ENCODE measurements at places on chromosomes 5 and 9.

DNA sequence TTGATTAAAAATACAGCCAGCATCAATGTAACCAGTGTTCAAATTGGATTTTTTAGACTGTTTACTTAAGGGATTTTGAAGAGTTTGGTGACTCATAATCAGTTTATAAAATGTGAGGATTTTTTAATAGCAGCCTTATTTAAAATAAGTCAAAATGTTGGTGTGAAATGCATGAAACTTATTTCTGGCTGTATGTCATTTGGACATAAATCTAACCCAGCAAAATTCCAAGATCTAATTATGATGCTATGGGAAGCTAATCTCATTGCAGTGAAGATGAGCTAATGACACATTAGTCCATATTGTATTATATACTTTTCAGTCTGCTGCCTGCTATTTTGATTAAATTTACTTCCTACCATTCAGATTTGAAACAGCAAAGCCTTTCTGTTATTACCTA is 140.3 kb downstream of the AOPEP start:
- DNase-seq = no peak

DNA sequence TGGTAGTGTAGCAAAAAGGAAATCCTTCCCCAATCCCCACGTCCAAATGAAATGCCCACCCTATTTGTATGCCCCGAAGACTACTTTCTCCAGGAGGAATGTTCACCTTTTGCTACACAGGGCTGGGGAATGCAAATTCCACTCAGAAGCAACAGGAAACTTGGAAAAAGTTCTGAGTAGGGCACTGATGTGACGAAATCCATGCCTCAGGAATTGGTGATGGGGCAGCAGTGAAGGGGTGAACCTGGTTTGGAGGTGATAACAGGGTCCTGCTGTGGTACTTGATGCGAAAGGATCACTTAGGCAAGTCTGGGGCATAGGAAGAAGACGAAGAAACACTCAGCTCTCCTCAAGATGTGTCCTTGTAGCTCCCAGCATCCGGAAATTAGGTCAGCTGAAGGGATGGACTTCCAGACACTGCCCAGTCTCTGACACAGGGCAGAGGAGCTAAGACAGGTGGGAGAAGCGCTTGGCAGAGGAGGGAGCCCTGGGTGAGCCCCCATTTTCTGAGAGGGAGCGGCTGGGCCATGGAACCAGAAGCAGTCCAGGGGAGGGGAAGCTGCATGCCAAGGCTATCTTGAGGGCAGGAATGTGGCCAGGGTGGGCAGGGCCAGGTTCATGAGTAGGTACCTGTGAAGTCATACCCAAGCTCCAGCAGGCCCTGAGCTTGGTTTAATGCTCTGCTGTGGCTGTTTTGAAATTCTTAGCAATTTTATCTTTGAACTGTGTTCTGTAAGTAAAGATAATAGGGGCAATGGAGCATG is 22.2 kb upstream of the MVB12B start:
- no peak for DNase-seq

DNA sequence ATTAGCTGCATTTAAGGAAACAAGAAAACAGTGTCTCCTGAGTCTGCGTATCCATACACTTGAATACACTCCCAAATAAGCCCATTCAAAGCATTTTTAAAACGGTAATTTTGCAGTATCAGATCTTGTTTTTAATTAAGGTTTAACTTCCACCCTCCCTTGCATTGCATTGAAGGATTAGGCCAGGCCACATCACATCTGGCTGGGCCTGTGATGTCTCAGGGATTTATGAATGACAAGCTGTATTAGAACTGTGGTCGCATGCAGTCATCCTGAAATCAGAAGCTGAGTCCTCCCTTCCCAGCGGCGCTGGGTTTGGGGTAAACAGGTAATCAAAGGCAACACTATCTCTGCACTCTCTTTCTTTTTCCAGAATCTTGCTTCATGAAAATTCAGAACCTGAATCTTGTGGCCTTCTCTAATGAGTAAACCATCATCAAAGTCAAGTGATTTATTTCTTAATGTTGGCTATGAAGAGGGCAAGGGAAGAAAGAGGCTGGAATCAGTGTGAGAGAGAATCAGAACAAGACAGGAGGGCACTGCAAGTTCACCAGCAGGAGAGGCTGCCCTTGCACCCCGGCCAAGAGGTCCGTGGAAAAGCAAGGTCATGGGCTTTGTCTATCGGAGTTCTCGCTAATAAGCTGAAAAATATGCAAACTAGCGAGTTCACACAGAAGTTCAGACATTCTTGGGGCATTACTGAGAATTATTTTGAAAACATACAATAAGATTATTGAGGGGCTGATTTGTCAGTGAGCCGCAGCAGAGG is 80.0 kb upstream of the ZSWIM6 start:
- DNase-seq = no peak

GRCh38 chr9:88280816-88281382 is 107.3 kb upstream of the SPIN1 start:
- DNase-seq = peak; percentile 56

- DNase-seq = peak; percentile 25
Measured at GRCh38 chr9:91586282-91586681, 162.7 kb upstream of the NFIL3 start.

DNA sequence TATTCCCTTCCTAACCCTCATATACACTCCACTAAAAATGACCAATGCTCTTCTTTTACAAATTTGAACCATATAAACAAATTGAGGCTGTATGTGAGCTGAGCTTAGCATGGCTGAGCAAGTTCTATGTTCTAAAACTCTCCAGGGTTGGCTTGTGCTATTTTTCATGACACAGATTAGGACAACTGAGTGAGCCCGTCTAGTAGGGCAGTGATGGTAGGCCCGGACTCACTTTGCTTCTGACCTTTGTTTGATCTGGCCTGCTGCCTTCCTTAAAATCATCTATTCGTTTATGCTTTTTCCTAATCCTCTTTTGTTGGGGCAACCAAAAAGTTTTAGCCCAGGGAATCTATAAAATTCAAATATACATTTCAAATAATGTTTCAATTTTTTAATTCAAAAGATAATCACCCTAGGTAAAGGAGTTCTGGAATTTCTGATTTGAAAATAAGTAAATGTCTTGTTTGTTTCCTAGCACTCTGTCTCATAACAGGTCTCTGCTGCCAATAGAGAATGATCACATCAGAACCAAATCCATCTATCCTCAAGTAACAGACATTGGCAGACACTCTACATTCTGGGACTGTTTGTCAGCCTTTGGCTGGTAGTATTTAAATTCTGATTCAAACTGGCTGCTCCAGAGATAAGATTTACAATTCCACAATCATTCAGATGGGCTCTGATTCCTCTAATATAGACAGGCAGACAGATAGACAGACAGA is 217.0 kb upstream of the TARS1 start:
- no peak for DNase-seq

- DNase-seq = no peak
Measured at GRCh38 chr5:151056379-151057325, 24.2 kb downstream of the TNIP1 start.

DNA sequence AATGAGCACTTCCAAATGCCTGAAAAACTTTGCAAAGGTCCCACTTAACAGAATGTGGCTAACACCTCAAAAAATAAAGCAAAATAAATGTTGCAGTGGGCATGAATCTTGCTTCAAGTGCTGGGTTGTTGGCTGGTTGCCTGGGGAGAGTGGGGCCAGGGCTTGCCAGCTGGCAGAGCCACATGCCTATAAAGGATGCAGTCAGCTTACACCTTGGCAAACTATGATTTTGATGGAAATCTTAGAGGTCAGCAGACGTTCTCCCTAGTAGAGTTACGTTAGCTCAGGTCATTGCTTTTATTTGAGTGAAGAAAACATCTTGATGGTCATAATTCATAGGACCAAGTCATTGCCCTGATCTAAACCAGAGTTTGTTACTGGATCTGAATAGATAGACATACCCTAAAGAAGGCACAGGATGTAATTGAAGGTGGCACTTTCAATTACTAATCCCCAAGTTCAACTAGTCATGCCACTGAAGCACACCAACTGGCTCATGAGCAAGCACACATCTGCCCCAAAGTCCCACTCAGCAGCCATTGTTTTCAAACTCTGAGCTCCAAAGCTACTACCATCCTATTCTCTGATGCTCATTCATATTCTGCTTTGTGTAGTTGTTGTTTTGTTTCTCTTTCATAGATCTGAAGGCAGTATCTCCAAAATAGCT is 51.2 kb upstream of the ZSWIM6 start:
- DNase-seq = no peak

- no peak for DNase-seq
Measured at GRCh38 chr9:81776390-81776789, 87.0 kb upstream of the TLE1 start.

GRCh38 chr9:128420651-128421481 is at the start of gene CERCAM:
CERCAM (plus strand) TSS chr9:128420857; CDS start chr9:128420878, 21 bp downstream.
- DNase-seq = peak; percentile 36

DNA sequence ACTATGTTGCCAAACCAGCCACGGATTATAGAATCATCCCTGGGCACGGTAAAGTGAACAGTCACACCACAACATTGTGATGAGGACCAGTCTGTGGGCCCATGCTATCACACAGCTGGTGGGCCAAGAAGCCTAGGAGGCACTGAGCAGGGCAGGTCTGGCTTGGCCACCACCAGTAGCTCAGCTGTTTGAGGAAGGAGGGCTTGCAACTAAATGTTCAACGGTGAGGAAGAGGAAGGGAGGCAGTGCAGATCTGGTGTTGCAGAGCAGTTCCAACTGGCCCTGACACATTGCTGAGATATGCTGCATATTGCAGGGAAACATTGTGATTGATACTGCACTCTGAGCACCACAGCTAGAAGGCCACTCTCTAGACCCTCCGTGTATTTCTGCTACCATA is 77.9 kb upstream of the ATG10 start:
- DNase-seq = no peak

DNA sequence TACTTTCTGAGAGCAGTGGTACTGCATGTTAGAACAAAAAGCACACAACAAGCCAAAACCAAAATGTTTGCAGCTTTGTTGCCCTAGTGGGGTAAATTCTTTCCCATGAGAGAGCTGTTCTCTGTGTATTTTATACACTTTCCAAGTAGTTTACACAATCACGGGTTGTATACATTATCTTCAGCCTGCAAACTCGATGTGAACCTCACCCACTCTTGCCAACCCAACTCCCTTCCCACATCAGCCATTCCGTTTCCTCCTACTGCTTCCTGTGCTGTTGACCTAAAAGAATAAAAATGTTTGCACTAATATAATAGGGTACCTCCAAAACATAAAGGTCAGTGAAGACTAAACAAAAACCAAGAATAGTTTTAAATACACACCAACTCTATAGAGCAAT is 47.0 kb downstream of the IQGAP2 start:
- DNase-seq = no peak

DNA sequence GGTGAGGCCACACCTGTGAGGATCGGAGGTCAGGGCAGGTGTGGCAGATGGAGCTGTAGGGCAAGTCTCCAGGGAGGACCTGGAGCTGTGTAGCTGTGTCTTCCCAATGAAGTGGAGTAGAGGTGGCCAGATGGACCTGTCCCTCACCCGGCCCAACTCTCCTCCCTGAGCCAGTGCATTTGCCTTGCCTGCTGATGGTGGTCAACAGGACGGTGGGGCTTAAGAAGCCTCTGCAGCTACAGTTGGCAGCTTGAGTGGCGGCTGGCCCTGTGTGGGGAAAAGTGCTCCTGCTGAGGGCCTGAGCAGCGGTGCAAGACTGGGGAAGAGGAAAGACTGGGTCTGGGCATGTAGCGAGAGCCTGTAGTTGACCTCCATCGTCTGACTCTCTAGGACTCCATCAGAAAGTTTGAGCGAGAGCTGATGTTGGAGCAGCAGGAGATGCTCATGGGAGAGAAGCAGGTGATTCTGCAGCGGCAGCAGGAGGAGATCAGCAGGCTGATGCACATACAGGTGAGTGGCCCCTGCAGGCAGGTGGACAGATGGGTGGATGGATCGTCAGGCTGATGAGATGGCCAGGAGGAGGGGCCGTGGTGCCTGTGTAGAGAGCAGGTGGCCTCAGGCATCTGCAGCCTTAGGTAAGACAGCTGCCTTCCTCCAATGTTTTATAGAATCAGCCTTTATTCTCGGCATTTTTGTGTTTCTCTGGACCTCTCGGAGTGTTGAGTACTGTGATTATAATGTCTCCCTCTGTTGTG is 24.9 kb downstream of the PITX1 start:
- no peak for DNase-seq

- no peak for DNase-seq
Measured at GRCh38 chr5:76022611-76023010, 60.6 kb upstream of the SV2C start.

GRCh38 chr5:96668725-96669124 is 6.5 kb downstream of the CAST start:
- DNase-seq = no peak

DNA sequence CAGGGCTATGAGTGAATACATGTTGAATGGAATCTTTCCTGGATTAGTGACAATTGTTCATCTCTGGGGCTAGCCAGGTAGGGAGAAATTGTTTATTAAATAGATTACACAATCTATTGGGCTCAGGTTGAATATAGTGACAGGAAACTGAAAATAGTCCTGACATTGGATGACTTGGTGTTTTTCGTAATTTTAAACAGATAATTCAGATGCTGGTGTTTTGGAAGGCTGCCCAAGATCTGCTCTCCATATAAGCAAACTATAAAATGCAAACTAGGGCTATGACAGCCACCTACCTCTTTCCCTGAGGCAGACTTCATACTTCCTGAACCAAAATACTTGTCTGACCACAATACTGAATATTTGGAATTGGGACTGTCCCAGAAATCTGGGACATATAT is 99.1 kb downstream of the ENC1 start:
- no peak for DNase-seq

DNA sequence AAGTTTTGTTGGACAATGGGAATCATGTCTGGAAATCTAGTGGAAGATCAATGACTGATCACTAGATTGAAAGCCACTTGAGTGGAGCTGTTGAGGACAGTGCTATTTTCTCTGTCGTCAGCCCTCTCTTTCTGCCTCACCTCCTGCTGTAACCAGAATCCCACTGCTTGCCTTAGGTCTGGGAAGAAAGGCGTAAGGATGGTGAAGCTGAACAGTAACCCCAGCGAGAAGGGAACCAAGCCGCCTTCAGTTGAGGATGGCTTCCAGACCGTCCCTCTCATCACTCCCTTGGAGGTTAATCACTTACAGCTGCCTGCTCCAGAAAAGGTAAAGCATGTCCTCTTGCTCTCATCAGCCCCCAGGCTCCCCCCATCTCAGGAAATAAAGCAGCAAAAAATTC is 1.1 kb downstream of the NSG2 start:
- DNase-seq = no peak

All from ELF-1 (cell line).